ENCODE measurements at places on chromosomes 12 and 14.
A peak's percentile ranks its signal among the peaks of the same experiment; 100 is the strongest.

DNA sequence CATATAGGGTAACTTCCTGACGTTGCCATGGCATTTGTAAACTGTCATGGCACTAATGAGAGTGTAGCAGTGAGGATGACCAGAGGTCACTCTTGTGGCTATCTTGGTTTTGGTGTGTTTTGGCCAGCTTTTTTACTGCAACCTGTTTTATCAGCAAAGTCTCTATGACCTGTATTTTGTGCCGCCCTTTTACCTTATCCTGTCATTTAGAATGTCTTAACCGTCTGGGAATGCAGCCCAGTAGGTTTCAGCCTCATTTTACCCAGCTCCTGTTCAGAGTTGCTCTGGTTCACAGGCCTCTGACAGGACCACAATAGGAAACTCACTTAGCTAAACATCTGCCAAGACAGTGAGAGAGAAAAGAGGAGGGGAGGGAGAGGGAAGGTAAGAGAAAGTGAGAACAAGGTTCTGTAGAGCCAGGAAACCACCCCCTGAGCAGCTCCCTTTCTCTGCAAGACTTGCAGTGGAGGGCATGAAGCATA lies 64.8 kb upstream of the PLEKHG3 start:
- no peak for DNase-seq

- DNase-seq, result no peak
Measured at GRCh38 chr12:117063162-117063911, 35.9 kb downstream of the TESC start.

DNA sequence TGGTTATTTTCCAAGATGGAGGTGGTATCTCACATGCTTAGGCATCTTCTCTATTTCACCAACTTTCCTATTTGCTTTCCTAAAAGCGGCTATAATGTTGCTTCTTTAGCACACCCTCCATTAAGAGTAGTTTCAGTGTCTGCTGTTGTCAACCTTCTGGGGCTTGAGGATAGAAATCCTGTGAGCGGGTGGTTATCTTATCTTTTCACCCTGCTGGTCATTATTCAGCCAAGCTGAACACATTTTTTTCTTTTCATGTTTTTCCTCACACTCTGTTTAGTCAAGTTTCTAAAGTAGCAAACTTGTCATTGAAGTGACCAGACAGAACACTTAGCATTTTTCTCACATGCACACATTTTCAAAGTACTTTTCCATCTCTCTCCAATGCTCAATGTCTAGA lies 104.5 kb downstream of the SLC8A3 start:
- no peak for DNase-seq

- DNase-seq, result peak; percentile 27
Measured at GRCh38 chr12:93813972-93814821, 137.0 kb downstream of the CRADD start.

DNA sequence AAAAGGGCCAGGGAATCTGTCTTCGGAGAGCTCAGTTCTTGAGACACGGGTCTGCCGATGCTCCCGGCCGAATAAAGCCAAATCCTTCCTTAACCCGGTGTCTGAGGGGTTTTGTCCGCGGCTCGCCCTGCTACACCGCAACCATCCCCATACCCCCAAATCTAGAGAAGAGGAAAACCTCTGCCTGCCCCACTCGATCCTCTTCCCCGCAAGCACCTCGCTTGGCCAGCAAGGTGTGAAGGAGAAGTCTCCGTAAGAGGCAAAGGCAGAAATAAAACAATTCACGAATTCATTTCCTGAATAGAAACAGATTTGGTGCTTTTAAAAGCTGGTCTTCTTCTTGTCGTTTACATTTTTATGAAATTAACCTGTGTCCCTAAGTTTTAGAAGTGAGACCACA lies 67.3 kb upstream of the GALNT9 start:
- no peak for DNase-seq

DNA sequence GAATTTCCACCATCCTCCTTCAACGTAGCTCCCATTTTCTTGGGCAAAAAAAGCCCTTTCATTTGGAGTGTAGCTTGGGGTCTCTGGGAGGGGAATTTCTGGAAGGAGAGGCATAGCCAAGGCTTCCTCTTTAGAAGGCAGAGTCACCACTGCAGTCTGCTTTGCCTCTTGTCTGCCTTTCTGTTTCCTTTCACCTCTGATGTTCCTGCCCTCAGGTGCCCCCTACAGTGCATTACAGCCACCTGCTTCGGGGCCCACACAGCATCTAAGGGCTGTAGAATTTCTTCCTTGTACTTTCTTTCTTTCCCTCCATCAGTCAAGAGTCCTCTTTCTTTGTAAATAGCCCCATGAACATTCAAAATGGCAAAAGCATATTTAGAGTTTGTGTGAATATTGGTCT lies 1313.9 kb downstream of the TMEM121 start:
- no peak for DNase-seq

DNA sequence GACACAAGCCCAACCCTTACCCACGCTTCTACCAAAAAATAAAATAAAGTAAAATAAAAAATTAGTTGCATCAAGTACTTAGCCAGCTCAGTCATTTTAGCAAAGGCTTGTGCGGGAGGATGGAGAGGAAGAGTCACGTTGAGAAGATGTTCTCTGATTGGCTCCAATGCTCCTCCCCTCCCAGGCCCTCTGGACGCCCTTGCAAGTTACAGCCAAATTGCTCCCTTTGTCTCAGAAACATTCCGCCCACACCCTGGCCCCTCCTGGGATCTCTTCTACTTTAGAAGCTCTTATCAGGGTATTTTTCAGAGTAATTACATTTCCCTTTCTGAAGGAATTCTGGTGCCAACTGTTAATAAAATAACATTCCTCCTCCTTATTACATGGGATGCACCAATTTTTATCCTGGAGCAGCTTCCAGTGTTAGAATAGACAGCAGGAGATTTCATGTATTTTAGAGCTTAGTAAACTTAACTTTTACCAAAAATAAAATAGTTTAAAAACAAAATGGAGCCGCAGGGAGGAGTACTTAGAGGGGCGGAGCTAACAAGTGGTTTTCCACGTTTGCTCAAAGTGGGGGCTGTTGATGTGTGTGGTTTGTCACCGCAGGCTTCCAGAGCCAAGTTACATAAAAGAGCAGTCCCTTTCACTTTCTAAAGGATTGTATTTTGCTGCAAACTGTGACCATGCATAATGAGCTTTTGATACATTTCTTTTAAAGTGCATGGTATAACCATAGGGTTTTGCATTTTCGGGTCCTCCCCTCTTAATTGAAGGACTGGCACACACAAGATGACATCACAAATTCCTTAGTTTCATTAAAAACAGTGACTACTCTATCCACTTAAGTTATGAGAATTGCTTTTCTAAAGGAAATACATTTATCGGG lies 71.7 kb upstream of the RAP1B start:
- peak; percentile 71 for DNase-seq

DNA sequence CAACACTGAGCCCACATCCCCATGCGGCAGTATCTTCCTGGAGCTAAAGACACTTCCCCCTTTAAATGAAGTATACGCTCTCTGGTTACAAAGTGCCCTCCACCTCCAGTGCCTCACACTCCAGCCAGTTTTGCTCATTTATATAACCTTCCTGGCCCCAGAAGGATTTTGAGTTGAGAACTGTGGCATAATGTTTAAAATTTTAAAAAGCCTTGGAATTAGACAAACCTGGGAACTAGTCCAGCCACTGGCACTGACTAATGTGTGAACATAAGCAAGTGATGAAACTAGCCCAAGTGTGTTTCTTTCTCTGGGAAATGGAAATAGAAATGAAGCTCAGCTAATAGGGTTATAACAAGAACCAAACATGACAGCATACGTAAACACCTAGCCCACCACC lies 723.7 kb upstream of the USP15 start:
- DNase-seq, result no peak

GRCh38 chr12:2609020-2609419 lies 185.8 kb upstream of the FKBP4 start:
- DNase-seq, result no peak

- no peak for DNase-seq
Measured at GRCh38 chr14:39267608-39268005, 33.9 kb downstream of the MIA2 start.

- DNase-seq, result no peak
Measured at GRCh38 chr12:28340261-28341045, 150.2 kb downstream of the CCDC91 start.

DNA sequence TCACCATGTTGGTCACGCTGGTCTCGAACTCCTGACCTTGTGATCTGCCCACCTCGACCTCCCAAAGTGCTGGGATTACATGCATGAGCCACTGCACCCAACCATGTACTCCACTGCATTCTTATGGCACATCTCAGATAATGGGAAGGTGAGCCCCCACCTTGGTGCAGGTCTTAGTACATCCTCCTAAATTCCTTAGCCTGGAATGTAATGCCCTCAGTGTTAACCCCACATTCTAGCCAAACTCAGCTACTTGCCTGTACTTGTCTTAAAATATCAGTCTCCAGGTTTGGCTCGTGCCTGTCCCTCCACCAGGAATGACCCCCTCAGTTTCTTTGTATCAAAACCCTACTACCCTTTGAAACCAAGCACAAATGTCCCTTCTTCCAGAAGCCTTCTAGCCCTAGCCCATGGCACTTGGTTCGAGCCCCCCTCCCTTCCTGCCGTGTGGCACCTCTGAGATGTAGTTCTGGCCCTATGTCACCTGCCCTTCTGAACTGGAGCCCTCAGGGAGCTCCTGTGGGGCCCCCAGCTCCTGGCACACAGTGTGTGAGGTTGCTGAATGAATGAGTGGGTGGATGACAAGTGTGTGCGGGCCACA lies 8.4 kb downstream of the KCNH3 start:
- no peak for DNase-seq

- peak; percentile 45 for DNase-seq
Measured at GRCh38 chr12:124332058-124332672, 37.3 kb downstream of the RFLNA start.

GRCh38 chr14:102085948-102086708 lies 716 bp downstream of the HSP90AA1 start:
- peak; percentile 80 for DNase-seq

GRCh38 chr14:99573436-99574098 lies 30.4 kb downstream of the CCDC85C start:
- DNase-seq, result no peak

DNA sequence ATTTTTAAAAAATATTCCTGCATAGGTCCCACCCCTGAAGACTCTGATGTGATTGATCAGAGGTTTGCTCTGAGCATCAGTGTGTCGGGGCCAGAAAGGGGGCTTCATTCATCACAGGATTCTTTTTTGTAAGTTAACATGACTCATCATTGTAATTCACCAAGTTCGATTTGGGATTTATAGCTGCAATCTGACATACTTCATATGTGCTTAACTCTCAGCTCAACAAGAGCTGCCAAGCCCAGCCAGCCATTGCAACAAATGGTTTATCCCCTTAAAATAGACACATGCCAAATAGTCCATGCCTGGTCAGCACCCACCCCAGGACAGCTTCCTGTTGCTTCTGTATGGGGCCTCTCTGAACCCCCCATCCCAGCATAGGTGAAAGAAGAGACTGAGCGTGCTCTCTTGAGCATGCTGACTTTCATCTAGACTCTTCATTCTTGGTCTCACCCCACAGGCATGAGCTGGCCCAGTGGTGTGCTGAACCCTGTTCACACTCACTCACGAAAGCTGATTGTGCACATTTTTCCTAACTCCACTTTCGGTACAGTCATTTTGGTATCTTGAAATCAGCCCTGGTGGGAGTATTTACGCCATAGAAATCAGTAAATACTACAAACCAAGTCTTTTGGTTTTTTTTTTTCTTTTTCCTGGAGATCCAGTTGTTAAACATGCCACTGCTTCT lies 101.4 kb downstream of the STAB2 start:
- no peak for DNase-seq

DNA sequence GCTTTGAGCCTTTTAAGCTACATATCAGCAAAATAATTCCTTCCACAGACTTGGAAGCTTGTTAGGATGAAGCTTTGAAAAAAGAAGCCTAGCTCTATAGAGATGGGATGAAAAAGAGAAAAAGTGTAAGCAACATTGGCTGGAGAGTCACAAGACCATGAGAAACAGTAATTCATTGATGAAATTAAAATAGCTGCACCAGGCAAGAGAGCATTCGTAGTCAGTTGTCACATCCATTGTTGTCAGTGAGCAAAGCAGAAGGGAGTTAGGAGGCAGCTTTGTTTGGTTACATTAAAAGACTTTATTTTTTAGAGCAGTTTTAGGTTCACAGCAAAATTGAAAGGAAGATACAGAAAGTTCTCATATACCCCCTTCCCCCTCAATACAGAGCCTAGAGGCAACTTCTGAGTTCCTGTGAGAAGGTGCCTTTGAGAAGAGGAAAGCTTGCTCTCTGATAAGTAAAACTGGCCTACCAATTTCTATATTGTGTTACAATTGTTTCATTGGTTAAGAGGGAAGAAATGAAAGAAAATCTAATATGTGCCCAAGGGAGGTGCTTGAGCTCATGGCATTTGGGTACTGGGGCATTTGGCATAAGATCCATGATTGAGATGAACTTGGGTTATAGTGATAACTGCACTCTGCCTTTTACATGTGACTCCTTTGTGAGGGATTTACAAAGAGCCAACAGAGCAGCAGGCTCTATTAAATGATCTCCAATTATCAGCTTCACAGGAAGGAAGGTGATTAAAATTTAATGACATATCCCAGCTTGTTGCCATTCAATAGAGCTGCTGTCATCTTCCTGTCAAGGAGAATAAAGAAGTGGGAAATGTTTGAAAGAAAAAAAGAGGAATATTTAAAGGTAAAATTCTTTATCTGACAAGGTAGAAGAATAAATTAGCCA lies 361.3 kb upstream of the TMTC1 start:
- DNase-seq, result no peak

GRCh38 chr14:74135426-74135825 lies 50.7 kb downstream of the LIN52 start:
- peak; percentile 10 for DNase-seq

DNA sequence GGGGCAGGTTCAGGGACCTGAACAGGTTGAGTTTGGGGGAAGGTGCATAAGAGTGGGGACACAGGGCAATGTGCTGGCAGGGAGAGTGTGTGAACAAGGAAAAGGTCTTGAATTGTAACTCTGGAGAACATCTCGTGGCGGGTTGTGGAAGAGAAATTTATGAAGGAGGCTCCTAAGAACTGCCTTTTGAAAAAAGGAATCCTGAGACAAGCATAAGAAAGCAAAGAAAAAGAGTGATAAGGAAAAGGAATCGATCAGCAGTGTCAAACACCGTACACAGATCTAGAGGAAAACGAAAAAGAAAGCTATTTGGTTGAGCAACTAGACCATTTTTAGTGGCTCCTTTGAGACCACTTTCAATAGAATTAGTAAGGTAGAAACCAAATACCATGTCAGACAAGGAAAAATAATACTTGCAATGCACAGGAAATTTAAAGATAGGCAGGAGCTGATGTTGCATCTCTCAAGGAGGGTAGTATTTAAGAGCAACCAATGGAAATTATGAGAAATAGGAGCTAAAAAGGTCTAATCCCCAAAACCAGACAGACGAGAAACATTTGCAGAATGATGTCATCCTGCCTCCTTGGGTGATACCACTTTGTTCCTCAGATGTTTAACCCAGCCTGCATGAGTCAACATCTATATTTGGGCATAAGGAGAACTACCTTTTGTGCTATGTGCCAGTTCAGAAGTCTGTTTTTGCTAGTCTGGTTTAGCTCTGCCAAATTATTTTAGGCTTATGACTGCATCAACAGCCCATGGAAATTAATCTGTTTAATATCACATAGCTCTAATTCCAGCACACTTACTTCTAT lies 64.5 kb upstream of the STK38L start:
- peak; percentile 64 for DNase-seq

GRCh38 chr12:39736406-39736805 lies 116.8 kb upstream of the ABCD2 start:
- no peak for DNase-seq

All from GM03348 (cell line).